ENCODE measurements at places on chromosomes 3 and 15.

- no peak for DNase-seq
Measured at GRCh38 chr3:155629556-155629955, 115.3 kb downstream of the PLCH1 start.

DNA sequence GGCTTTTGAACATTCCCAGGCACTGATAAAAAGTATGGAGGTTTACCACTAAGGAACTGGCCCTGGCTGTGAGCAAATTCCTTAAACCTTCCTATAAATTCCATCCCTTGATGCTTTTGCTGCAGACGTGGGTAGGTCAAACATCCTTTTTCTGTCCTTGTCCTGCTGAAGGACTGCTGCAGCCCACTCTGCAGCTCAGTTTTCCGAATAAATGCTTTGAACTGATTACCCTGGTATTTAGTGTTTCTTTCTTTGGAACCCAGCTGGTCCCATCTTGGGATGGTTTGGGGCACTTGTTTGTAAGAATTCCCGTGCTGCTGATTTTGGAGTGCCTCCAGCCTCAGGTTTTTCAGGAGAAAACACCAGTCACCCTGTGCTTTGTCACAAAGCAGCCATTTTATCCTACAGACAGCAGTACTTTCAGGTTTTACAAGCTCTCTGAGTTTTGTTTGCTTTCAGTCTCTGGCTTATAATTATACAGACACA, 815.9 kb downstream of the VGLL3 start:
- DNase-seq = no peak

GRCh38 chr15:63255489-63255990, 21.9 kb upstream of the APH1B start:
- no peak for DNase-seq

DNA sequence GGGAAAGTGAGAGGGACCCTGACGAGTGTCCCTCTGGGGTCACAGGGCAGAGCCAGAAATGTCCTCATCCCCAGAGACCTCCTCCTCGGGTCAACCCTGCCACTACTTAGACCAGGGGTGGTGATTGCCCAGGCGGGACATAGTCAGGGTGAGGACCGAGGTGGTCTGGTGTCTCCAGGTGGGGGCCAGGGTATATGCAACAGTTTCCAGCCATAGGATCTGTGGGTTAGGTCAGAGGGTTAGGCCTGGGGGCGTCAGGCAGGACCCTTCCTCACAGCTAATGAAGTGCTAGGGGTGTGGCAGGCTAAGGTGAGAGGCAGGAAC, 22.3 kb upstream of the FBLN2 start:
- no peak for DNase-seq

- DNase-seq = no peak
Measured at GRCh38 chr3:159733194-159733860, 255.3 kb upstream of the IL12A start.

Measured in suprapubic skin (tissue), 4 donors.